Caco-2 (cell line): ENCODE measurements at places on chromosomes 4 and X. TPM values are rescaled to one million over a fixed set of nuclear protein-coding genes. Genes with fewer than 3 reads are reported as not detected.
A peak's percentile ranks its signal among the peaks of the same experiment; 100 is the strongest.

GRCh38 chr4:94798808-94799207, 41.1 kb downstream of the BMPR1B start:
- DNase-seq, result no peak

DNA sequence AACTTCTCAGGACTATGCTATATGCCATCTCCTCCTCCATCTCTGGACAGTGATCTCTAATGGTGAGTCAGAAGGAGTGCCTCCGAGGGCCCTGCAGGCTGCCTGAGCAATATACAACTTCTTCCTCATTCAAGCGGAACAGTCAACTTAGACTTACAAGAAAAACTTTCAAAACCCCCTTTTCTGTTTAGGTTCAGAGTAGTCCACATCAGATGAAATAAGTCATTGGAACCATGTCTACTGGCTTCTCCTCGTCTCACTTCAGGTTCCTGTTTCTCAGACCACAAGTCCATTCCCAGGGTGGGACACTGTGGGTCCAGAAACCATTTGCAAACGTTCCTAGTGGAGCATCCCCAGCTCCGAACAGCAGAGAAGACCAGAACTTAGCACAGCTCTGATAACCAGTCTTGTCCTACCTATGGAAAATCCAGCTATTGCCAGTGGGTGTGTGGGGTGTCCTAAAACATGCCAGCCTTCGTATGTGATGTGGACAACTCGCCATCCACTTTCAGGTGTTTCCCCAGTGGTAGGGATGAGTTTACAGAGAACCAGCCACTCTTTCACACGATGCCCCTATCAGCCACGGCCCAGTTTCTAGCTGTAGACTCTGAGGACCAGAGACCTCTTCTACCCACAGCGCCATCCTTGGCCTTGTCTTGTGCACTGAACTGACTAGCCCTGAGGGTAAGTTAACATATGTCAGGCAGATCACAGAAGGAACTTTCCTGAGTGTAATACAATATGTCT, 32.7 kb upstream of the NKRF start:
- no peak for DNase-seq

GRCh38 chr4:118774989-118775388, 60.9 kb downstream of the SEC24D start:
- no peak for DNase-seq

GRCh38 chr4:134024251-134024650, 177.3 kb downstream of the PABPC4L start:
- peak; percentile 18 for DNase-seq

DNA sequence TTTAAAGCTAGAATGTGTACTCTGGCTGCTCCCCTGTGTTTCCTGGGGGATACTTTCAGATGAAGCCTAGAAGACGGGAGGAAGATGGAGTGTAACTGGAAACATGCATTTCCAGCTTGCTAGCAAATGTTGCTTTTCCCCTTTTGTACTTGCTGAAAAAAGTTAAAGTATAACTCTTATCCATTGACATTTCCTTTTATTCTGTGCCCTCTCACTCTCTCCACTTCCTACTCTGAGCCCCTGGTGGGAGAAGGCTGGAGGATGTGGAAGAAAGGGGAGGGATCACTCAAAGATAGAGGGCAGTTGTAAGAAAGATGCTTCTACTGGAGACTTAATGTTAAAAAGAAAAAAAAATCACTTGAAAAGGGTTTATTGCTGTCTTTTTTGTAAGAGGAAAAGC, 396.5 kb downstream of the DTHD1 start:
- DNase-seq, result no peak

- no peak for DNase-seq
Observed at GRCh38 chrX:123181233-123181914, 2.7 kb upstream of the GRIA3 start.

DNA sequence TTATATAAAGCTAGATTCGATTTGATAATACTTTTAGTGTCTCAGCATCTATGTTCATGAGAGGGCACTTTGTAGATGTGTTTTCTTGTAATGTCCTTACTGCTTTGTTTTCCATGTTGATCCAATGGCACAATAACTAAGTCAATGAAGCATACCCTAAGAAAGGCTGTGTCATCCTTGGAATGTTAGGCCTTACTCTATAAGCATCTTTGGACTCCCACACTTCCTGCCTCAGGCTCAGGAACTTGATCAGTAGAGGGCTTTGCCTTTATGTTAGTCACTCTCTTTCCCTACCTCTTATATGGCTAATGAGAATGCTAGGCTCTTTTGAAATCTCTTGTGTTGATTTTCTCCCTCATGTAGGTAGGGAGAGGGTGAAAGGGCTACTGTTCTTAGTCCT, 33.2 kb upstream of the EDA2R start:
- no peak for DNase-seq

DNA sequence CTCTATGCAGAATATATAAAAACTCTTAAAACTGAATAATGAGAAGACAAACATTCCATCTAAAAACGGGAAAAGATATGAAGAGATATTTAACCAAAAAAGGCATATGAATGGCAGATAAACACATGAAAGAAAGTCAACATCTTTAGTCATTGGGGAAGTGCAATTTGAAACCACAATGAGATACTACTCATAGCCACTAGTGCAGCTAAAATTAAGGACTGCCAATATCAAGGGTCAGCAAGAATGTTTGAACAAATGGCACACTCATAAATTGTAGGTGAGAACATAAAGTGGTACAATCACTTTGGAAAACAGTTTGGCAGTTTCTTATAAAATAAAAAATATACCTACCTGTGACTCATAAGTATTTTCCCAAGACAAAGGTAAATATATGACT, 534.9 kb upstream of the DIPK2B start:
- no peak for DNase-seq

DNA sequence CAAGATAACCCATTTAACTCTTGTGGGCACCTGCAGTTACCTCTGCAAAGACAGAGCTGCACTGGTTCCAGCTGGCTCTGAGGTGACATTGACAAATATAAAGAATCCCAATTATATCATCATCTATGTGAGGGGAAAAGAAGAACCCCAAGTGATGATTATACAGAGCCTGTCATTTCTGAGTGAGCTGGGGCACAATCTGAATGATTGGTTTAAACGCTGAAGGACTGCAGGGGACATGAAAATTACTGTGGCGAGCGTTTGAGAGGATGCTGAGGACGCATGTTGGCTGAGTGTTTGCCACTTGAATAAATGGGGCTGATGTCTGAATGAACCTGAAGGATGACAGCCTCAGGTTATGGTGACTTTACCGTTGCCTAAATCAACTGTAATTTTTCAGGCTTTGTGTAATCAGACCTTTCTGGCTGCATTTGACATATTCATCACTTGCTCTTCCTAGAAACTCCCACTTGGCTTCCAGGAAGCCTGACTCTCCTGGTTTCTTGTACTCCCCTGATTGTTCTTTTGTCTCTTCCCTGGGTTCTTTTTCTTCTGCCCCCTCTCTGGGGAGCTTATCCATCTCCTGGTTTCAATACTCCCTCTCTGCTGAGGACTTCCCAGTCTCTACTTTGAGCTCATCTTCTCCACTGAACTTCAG, 4.1 kb upstream of the HSD17B10 start:
- no peak for DNase-seq

- DNase-seq, result no peak
Observed at GRCh38 chr4:84239278-84239845, 259.7 kb downstream of the NKX6-1 start.

DNA sequence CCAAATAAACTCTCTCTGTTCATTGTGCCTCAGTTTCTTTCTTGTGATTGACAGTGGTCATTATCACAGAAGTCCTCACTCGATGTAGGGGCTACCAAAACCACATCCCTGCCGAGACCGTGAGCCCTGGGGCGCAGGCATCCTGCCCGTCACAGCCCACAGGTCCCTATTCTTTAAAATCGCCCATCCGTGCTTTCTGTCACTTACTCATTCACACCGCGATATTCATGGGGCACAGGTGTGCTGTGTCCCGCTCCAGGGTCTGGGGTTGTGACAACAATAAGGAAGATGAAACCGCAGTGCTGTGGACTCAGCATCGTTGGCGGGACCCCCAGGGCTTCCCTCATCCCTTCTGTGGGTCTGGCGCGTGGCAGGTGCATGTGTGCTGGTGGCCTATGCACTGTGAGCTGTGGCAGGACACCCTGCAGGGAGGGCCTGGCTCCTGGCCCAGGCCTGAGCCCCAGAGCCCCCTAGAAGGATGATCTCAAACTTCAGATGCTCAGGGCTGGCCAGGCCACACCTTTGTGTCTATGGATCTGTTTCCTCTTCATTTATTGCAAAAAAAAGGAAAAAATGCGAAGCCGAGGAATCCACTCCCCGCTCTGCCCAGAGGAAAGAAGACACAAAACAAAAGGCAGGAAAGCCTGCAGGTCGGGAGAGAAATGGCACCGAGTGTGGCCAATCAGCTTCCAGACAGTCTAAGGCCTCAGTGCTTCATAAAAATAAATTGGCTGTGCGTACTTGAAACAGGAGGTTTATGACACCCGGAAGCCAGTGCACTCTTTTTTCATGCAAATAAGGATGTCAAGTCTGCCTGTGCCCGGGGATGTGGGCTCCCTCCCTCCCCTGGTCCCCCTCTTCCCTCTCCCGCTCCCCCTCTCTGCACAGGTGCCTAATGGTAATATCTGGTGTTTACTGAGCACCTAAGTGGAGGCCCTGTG, 109.5 kb upstream of the ADRA2C start:
- DNase-seq, result no peak

- DNase-seq, result no peak
Observed at GRCh38 chr4:152041295-152041694, 280.5 kb upstream of the GATB start.

- peak; percentile 68 for DNase-seq
Observed at GRCh38 chrX:10133980-10134676, 22.6 kb upstream of the CLCN4 start.

- no peak for DNase-seq
Observed at GRCh38 chrX:13652287-13652793, 601 bp upstream of the TCEANC start.

DNA sequence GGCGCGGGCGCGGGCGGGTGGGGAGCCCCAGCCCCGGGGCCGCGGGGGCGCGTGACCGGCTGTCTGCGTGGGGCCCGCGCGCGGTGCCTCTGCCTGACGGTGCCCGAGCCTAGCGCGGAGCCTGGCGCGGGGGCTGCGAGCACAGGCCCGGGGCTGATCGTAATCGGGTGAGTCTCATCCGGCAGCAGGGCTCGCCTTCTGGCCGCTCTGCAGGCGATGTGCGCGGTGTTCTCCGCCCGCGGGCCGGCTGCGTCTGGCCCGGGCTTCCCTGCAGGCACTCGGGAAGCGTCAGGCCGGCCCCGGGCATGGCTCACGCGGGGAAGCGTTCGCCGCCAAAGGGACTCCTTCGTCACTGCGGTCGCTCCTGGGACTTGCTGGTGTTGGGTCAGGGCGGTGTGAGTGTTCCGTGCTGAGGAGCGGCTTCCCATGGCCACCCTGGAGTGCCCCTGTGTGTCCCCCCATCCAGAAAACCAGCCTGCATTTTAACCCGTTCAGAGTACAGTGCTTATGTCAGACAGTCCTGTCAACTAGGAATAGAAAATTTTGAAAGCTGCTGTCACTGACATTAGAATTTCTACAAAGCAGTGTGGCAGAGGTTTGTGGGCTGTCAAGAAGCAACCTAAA, 40.6 kb downstream of the FAM149A start:
- no peak for DNase-seq

- DNase-seq, result peak; percentile 25
Observed at GRCh38 chr4:75289914-75290582, 224.2 kb downstream of the RCHY1 start.

GRCh38 chr4:155759372-155760252, 791 bp downstream of the GUCY1B1 start:
- DNase-seq, result no peak

DNA sequence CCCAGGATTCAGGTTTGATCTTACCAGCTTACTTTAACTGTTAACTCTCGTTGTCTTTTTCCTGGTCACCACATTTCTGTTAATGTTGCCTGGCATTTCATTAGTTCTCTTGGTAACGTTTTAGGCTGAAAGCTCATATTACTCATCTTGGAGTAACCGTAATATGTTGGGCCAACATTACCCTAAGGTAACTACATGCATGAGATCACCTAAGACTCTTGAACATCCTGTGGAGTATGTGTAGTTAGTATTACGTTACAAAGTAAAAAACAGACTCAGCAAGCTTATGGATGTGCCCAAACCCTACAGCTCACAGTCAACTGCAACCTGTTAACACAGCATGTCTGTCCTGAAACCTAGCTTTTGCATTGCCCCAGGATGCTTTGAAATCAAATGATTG, 203.3 kb upstream of the HS3ST1 start:
- DNase-seq, result no peak

TCEAL5 gene
- total RNA-seq, result not detected in 2 replicates

GDPD2 gene
- total RNA-seq, result 1.9 and 2.2 TPM in 2 replicates

SSX5 gene
- total RNA-seq, result not detected in 2 replicates

PCDH10 gene
- total RNA-seq, result not detected in 2 replicates

DUSP21 gene
- not detected in 2 replicates for total RNA-seq

ITIH6 gene
- total RNA-seq, result 0.29 and 0.39 TPM in 2 replicates

DMRTC1 gene
- total RNA-seq, result not detected in 2 replicates

ARMCX1 gene
- not detected in 2 replicates for total RNA-seq

SGMS2 gene
- 3.4 and 5.6 TPM in 2 replicates for total RNA-seq

BANK1 gene
- 5.7 and 5.8 TPM in 2 replicates for total RNA-seq

RAB39B gene
- 0.18 and 0.23 TPM in 2 replicates for total RNA-seq
